ENCODE measurements at places on chromosomes 3 and 15. TPM values are rescaled to one million over a fixed set of nuclear protein-coding genes. Genes with fewer than 3 reads are reported as not detected.

MKRN3 gene
- total RNA-seq, result 5.7 TPM

CLDND1 gene
- 176 TPM for total RNA-seq

HRH1 gene
- total RNA-seq, result not detected

SLC22A14 gene
- not detected for total RNA-seq

GANC gene
- total RNA-seq, result 57.7 TPM
